NCI-H2171 (cell line): ENCODE measurements at places on chromosomes 3 and 15.
A peak's percentile ranks its signal among the peaks of the same experiment; 100 is the strongest.

GRCh38 chr3:194070634-194071409, 65.1 kb upstream of the HES1 start:
- DNase-seq: peak; percentile 70

- DNase-seq: no peak
Observed at GRCh38 chr15:25060996-25061620, 106.3 kb downstream of the SNRPN start.

- DNase-seq: no peak
Observed at GRCh38 chr3:157499342-157499963, 3.8 kb downstream of the VEPH1 start.

DNA sequence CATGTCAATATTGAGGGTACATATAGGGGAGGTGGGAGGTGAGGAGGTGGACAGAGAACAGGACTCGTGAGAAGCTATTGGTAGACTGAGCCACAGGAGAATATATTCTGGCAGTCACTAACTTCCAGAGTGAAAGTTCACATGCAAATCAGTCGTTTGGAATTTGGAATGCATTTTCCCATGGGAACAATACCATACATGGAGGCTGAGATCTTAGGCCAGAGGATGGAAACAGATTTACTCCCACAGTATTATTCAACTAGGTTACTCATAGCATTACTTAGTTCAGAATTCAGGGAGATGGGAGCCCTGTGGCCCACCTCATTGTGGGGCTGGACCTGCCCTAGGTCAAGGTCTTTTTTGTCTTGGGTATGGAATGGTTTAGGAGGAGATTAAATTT, 36.4 kb upstream of the ABHD2 start:
- DNase-seq: no peak

DNA sequence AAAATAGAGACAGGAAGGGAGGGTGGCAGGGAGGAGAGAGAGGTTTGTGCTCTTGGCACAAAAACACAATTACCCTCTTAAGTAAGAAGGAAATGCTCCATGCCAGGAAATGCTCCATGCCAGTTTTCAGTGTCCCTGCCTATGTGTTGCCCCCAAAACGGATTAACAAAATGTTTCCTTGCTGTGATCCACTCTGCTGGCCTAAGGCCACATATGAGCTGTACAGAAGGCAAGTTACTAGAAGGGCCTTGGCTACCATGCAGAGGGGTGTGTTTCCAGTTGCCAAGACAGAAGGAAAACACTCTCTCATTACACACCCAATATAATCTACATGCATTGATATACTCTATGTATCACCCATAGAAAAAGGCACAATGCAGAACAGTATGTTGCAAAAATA, 98.2 kb upstream of the PTPRG start:
- DNase-seq: no peak

DNA sequence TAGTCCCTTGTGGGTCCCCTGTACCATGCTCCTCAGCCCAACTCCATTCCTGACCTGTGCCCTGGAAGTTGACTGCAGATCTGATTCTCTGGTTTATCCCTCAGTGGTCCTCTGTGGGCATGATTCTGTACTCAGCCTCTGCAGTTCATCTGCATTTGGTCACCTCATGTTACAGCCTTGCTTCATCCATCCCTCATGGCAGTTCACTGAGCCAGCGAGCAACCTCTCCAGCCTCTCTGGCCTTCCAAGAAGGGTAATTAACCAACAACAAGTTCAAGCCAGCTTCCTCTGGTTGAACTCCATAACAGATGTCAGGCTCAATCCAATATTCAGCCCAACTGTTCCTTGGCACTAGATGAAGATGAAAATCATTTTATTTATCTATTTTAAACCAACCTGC, 509.5 kb downstream of the NTRK3 start:
- no peak for DNase-seq

DNA sequence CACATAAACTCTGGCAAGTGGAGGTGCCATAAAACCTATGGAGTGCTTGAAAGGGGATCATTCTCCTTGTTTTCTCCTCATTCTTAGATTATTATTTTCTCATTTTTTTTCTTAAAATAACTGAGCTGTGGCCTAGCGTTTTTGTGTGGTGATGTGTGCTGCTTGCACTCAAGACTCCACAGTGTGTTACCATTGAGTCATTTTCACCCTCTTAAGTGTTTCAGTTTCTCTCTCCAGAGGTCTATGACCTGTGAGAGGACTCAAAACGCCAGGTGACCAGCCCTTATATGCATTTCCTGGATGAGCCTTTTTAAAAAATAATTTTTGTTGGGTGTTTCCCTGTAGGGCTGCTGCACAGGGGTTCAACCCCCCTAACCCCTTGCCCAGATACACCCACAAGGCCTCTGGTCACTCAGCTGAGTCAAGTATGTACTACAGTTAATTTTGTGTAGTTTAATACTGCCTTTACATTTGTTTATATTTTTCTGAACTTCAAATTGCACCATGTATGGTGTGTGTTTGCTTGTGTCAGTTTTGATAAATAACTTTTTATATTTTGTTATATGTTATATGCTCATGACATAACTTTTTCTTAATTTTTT, 15.4 kb upstream of the BTLA start:
- no peak for DNase-seq

DNA sequence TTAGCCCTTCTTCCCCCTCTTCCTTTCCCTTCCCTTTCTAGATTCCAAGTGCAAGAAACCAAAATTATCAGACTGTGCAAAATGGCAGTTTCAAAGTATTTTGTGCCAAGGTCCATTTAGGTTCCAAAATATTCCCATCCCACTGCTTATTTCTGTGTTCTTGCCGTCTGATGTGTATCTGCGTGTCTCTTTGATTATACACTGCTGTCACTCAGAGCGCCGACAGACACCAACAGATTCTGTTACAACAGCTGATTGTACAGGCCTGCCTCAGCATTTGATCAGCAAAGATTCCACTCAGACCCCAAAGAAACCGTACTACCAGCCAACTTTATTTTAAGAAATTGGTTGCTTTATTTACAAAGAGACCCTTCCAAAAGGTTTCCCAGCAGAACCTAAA, 225.6 kb upstream of the SATB1 start:
- no peak for DNase-seq

- no peak for DNase-seq
Observed at GRCh38 chr3:156691920-156692319, 17.5 kb downstream of the TIPARP start.

DNA sequence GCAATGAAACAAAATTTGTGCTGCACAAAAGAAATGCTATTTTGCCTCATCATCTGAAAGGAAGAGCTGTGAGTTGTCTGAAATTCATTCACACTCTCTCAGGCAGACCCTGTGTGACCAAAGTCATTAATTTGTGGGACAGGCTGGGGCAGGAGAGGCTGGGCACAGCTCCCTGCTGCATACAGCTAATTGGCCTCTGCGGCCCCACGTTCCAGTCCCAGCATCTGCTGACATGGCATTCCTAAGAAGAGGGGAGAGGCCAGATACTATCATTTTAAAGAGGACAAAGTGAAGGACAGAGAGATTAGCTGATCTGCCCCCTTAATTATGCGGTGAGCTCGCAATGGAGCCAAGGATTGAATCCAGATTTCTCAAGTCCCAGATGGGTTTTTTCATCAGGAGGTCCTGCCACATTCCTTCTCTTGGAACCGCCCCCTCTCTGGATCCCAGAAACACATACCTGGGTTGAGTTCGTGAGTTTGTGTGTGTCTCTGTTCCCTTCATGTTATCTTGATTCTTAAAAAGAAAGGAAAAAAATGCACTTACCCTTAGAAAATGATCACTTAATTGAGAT, 25.1 kb downstream of the POLR2M start:
- DNase-seq: no peak

DNA sequence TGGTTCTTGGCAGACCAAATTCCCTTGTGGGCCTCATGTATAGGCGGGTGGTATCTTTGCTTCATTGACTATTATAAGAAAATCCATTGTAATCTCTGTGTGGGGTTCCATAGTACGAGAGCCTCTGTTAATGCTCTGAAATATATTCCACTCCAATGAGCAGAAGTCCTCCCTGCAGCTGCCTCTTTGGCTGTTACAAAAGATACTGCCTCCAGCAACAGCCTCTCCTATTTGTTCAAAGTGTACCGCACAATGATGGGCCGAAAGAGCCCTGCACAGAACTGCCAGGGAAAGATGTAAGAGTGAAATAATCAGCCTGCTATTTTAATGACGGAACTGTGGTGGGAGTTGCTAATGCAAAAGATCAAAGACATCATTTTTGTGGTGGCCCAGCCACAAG, 48.9 kb downstream of the GRK7 start:
- DNase-seq: peak; percentile 38

GRCh38 chr3:72062017-72062416, 277.1 kb upstream of the PROK2 start:
- no peak for DNase-seq

GRCh38 chr3:100760377-100760776, 51.1 kb downstream of the TFG start:
- DNase-seq: no peak

DNA sequence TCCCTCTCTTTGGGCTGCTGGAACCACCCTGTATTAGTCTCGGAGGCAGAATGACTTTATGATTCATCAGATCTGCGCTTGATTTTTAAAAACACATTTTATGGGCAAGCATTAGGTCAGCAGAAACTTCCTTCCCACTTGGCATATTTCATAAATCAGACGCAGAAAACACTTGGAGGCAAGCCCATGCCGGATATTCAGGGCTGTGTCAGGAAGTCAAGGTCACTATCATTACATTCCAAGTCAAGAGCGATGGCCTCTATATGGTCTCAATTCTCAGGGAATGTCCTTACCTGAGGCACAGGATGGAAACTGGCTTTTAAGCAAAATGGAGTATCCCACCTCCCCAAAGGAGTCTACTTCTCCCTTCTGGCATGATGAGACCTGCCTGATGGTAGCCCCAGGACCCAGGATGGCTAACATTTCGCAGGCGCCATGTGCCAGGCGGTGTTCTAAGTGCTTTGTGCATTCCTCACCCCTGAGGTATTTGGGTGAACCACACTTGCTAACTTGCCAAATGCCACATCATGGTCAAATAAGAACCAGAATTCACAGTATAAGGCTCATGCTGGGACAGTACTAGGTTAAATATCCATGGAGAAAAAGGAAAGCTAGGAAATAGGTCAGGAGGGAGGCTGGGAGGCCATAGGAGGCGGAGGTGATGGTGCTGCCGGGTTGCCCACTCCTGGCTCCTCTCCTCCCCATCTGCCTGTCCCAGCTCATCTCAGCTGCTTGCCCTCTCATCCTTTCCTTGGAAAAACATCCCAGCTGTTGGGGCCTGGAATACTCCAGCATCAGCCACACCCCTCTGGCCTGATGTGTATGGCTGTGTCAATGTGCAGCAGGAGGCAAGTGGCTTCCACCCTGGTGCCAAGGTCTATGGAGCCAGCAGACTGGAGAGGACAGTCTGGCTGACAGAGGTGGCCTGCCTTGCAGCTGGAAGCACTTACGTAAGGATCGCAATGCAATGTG, 18.8 kb downstream of the BCL2L10 start:
- peak; percentile 29 for DNase-seq

DNA sequence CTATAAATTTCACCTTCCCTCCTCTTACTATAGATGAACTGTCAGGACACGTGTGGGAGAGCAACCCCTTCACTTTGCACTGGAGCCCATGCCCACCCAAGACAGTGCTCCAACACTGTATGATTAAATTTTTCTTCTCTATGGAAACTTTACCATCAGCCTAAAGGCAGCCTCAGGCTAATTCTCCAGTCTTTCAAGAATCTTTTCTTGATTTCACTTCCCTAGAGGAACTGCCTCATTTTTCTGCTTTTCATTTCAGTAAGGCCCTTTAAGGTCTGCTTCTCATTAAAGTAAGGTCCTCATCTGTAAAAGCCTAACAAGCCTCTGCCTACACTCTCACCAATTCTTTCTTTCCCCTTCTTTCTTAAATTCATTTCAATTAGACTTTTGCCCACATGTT, 137.3 kb downstream of the KCNMB2 start:
- no peak for DNase-seq

GRCh38 chr3:112109322-112109721, 23.1 kb downstream of the C3orf52 start:
- peak; percentile 63 for DNase-seq

- DNase-seq: no peak
Observed at GRCh38 chr15:98787194-98787593, 138.9 kb downstream of the IGF1R start.

- peak; percentile 82 for DNase-seq
Observed at GRCh38 chr15:38564557-38565286, at the start of gene RASGRP1. TSS of gene RASGRP1 (minus strand) at chr15:38564814. CDS start at chr15:38564628, 186 bp downstream.

DNA sequence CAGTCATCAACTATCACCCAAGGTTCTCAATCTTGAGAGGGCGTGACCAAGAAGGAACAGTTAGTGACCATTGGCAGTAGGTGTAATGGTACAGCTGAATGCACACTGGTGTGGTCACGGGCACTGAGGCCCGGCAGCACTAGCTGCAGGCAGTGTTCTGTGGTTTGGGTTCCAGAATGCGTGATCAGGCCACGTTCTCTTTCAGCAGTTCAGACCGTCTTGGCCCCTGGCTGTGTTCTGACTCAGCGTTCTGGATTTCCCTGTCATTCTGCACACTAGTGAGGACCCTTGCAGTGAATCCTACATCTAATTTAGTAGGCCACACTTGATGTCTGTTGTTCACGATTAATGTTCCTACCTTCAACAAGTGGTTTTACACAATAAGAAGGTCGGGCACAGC, 220.5 kb upstream of the SLCO3A1 start:
- no peak for DNase-seq

- no peak for DNase-seq
Observed at GRCh38 chr3:8052659-8053058, 449.0 kb upstream of the LMCD1 start.

GRCh38 chr3:72317491-72317890, 530.8 kb downstream of the SHQ1 start:
- no peak for DNase-seq

DNA sequence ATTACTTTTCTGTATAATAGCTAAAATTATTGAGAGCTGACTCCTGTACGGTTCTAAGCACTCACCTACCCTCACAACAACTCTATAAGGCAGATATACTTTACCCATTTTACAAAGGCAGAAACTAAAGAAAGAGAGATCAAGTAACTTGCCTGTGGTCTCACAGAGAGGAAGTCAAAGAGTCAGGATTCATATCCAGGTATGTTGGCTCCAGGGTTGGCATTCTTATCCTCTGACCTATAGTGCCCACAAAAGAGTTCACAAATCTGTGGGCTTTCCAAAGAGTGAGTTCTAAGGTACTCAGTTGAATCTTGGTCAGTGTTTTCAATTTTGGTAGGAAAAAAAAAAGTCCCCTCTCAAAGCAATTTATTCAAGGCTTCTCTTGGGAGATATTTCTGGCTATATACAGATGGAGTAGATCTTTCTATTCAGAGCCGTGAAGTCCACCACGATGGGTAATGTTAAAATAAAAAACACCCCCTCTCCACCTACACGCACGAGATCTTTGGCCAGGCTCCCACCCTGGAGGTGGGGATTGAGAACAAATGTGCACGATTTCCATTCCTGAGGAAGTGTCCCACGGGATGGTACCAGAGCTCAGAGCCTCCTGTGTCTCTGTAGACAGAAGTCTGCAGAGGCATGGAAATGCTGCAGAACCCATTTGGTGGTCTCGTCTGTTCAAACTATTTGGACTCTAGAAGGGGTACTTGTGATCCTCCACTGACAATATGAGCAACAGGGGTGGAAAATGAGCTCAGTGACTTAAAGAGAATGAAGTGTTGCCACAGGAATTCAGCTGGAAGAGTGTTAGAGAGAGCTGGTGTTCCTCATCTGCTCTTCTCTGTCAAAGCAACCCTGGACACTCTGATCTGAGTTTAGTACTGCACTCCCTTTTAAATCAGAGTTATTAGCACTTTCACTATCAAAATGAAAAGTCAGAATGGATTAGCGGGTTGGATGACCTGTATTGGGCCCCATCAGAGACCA, 212.1 kb upstream of the EIF1B start:
- no peak for DNase-seq

GRCh38 chr3:117084739-117085270, 375.2 kb downstream of the TUSC7 start:
- no peak for DNase-seq
